ENCODE measurements at places on chromosomes 12 and 14. TPM values are rescaled to one million over a fixed set of nuclear protein-coding genes. Genes with fewer than 3 reads are reported as not detected.

Gene TAMALIN
- 18.3 TPM for total RNA-seq

Gene INHBC
- not detected for total RNA-seq

Gene PPM1H
- not detected for total RNA-seq

Gene SELPLG
- total RNA-seq, result 229 TPM

Gene PLEKHG7
- not detected for total RNA-seq

Gene HNF1A
- total RNA-seq, result not detected

Gene EPYC
- total RNA-seq, result not detected

Gene MNAT1
- 23.5 TPM for total RNA-seq

Gene KERA
- total RNA-seq, result not detected

Gene DPF3
- 11.3 TPM for total RNA-seq

Gene SALL2
- 3.7 TPM for total RNA-seq

Gene RHOF
- total RNA-seq, result 153 TPM

Gene PMCH
- not detected for total RNA-seq

Gene WDR20
- total RNA-seq, result 24.3 TPM

Gene ZFYVE21
- 19.3 TPM for total RNA-seq

Gene TMTC2
- total RNA-seq, result 3.6 TPM

Gene CD163
- total RNA-seq, result not detected

Gene ASB2
- total RNA-seq, result 22.9 TPM

Gene ABCB9
- total RNA-seq, result 5.4 TPM

Gene P3H3
- total RNA-seq, result 0.46 TPM

Gene CHPT1
- total RNA-seq, result 14.6 TPM

Gene OR4E1
- not detected for total RNA-seq

Gene CABP1
- total RNA-seq, result 0.68 TPM
